Left forelimb (tissue), 1 donor: ENCODE measurements at places on chromosomes 4 and X.

GRCh38 chrX:327660-328126, 9.1 kb upstream of the GTPBP6 start:
- no peak for DNase-seq

DNA sequence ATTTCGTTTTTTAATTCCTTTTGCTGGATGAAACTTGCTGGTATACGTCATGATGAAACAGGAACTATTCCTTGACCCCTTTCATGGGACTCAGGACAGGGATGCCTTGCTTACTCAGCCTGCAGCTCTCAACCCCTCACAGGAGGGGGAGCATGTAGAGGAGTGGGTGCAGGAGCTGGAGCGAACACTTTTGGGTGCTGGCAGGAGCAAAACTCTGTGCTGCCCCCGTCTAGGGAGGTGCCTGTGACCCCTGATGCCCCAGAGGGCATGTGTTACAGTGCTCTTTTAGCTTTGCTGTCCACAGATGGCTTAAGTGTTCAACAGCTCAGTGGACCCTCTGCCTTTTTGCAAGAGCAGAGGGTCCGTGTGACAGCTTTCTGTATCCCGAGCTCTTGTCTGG, 56.8 kb upstream of the TEX13C start:
- no peak for DNase-seq

- no peak for DNase-seq
These were observed 398.5 kb downstream of the GPM6A start for GRCh38 chr4:175413561-175413960.

GRCh38 chrX:1196436-1196835, 16.0 kb downstream of the CRLF2 start:
- no peak for DNase-seq

DNA sequence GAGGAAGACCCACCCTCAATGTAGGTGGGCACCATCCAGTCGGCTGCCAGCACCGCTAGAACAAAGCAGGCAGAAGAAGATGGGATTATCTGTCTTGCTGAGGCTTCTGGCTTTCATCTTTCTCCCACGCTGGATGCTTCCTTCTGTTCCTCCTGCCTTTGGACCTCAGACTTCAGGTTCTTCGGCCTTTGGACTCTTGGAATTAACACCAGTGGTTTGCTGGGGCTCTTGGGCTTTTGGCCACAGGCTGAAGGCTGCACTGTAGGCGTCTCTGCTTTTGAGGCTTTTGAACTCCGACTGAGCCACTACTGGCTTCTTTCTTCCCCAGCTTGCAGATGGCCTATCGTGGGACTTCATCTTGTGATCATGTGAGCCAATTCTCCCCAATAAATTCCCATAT, 55.1 kb downstream of the PDLIM5 start:
- no peak for DNase-seq

DNA sequence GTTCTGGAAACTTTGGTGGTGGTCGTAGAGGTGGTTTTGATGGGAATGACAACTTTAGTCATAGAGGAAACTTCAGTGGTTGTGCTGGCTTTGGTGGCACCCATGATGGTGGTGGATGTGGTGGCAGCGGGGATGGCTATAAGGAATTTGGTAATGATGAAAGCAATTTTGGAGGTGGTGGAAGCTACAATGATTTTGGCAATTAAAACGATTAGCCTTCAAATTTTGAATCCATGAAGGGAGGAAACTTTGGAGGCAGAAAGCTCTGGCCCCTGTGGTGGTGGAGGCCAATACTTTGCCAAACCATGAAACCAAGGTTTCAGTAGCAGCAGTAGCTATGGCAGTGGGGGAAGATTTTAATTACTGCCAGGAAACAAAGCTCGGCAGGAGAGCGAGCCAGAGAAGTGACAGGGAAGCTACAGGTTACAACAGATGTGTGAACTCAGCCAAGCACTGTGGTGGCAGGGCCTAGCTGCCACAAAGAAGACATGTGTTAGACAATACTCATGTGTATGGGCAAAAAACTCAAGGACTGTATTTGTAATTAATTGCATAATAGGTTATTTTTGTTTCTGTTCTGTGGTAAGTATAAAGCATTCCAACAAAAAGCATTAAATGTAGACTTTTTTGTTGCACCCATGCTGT, 23.2 kb upstream of the SOD3 start:
- no peak for DNase-seq

DNA sequence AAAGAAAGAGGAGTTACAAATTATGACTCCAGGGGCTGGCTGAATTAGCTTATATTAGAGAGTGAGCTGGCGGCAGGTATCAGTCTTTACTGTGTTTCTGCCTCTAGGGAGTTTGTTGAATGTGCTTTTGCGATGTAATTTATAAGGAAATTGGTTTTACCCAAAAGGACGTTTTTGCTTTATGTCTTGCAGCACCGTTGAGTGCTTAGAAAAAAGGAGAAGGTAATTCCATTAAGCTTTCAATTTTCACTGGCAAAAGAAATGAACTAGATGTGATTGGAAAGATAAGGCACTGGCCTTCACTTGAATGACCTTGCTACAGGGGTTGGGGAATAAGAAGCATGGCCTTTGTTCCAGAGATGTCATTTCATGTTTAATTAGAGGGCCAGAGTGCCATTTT, 74.9 kb upstream of the CBR4 start:
- no peak for DNase-seq

DNA sequence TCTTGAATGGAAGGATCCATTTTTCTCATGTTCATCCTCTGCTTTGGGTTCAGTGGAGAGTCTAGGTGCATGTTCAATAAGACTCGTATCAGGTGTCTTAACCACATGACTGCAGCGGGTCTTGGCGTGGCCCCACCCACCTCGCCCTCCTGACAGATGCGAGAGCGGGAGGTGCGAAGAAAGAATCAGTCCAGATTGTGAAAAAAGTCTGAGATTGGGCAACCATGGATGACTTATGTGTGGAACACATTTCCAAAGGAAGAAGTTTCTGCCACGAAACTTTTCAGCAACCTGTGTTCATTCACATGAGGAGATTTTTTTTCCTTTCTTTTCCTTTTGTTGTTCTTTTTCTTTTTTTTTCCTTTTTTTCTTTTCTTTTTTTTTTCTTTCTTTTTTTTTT, 66.8 kb downstream of the NSD2 start:
- no peak for DNase-seq

GRCh38 chr4:110108422-110108821, 90.0 kb downstream of the ELOVL6 start:
- no peak for DNase-seq

DNA sequence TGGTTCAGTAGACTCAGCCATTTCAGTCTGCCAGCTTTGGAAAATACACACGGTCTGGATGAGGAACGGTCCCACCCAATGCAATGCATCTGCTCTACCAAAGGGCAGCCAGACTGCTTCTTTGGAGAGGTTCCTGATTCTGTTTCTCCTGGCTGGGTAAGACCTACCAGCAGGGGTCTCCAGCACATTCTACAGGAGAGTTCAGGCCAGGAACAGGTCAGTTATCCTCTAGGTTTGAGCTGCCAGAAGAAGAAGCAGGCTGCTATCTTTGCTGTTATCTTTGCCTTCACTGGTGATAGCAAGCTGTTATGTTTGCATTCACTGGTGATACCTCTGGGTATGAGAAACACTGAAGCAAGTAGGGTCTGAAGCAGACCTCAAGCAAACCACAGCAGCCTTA, 45.5 kb upstream of the PBDC1 start:
- no peak for DNase-seq

DNA sequence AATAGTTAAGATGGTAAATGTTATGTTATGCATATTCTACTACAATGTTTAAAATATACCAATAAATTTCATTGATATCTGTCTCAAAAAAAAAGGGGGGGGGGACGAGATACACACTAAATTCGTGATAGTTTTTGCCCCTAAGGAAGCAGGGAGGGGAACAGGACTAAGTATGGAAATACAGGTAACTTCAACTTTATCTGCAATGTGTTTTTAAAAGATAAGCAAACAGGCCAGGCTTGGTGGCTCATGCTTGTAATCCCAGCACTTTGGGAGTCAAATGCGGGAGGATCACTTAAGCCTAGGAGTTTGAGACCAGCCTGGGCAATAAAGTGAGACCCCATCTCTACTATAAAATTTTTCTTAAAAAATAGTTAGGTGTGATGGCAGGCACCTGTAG, 13.4 kb upstream of the CLOCK start:
- DNase-seq: no peak

DNA sequence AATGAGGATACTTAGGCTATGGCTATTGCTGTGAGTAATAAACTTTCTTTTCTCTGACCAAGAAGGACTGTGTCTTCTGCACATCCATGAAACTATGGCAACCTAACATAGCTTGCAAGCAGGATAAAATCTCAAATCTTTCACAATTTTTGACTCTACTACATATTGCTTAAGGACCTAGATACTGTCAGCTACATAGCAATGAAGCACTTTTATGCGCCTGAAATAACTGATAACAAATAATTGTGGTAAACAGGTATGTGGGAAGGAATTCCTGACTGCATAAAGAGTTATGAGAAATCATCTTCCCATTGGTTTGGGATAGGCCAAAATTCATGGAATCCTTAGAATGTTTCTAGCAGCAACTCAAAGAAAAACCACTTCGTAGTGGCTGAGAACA, 41.2 kb upstream of the PDGFC start:
- no peak for DNase-seq

DNA sequence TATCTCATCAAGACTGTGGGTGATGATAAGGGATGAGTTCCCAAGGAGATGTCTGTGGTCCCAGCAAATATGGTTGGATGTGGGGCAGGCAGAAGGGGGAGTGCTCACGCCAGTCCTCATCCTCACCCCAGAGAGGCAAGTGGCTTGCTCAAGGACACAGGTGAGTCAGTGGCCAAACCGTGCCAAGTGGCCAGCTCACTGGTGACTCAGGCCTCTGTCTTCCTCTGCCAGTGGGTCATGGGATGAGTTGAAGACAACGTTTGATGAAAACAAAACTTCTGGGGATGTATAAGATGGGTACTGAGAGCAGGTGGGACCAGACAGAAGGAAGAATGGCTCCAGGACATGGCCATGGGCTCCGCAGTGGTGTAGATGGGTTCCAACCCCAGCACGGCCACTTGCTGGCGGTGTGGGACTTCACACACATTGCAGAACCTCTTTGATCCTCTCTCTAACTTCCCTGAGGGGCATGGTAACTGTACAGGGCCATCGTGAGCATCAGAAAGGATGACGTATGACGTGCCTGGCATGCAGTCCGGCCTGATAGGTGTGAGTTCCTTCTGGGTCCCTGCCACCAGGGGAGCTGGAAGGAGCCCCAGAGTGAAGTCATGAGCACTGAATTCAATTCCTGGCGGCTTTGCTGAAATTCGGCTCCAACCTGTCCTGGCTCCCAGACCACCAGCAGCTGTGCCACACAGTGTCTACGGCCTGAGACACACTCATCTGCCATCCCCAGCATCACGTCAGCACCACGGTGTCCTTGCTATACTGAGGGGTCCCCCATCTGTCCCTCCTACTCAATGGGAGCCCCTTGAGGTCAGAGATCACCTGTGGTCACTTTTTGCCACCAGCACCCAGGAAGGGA, 41.3 kb upstream of the GPR78 start:
- DNase-seq: no peak

DNA sequence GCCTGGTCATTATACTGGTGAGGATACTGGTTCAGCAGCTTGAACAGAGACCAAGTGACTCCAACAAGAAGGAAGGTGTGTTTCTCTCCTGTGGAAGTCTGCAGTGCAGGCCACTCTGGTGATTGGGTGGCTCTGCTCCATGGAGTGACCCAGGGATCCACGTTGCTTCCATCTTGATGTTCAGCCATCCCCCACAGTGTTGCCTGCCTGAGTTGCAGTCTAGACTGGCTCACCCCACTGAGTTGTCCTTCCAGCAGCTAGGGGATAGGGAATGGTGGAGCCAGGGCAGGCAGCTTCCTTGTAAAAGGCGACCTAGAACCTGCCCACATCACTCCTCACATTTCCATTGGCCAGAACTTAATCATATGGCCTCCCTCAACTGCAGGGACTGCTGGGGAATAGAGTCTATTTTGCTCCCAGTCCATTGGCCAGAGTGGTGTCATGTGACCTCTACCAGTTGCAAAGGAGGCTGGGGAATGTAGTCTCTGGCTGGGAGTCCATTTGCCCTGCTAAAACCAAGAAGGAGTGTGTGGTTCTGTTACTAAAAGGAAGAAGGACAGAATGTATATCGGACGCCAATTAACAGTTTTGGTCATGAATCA, 8.0 kb downstream of the MAN2B2 start:
- no peak for DNase-seq

DNA sequence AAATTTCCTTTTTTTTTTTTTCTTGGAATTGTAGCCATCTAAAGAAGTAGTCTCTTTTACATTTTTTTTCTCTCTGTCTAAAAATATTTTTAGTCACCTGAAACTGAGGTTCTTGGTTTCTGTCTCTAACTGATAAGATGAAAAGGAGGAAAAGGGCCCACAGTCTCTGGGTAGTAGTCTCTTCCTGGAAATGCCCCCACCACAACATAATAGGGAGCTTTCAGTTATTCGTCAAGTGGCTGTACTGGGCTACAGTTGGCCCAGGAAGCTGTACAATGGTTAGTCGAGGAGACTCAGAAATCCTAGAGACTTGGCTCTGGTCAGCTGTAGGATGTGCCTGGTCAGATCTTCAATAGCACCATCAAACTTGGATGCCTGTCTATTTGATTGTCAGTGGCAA, 163.4 kb downstream of the ACTRT1 start:
- DNase-seq: no peak

- DNase-seq: no peak
These were observed 237.5 kb upstream of the ANXA10 start for GRCh38 chr4:167854881-167855280.

DNA sequence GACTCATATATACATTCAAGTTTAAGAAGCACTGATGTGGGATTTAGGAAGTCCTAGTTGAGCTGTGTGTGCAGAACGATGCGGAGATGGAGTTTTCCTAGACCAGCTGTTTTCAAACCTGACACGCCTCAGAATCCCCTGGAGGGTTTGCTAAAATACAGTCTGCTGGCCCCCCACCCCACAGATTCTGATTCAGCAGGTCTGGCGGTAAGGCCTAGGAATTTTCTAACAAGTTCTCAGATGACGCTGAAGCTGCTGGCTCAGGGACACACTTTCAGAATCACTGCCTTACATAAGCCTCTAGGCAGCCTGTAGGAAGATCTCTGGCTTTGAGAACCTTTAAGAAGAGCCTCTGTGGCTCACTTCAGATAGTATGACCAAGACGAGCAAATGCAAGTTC, 73.1 kb downstream of the PHEX start:
- DNase-seq: peak; percentile 67

DNA sequence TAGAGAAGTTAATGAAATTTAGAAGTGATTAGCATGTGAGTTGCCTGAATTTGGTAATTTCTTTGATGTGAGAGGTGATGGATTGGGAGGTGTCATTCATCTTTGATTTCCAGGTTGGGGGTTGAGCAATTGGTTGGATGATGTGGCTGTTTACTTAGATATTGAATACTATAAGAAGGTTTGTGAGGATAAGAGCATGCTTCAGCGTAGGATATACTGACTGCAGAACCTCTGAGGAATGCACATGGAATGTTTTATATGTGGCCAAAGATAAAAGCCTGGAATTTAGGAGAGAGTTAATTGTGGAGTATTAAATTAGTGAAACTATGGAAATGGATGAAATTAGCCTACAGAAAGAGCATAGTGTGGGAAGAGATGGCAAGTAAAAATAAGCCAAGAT, 165.4 kb upstream of the MAD2L1 start:
- DNase-seq: no peak

- peak; percentile 73 for DNase-seq
These were observed 1.6 kb upstream of the WWC2 start for GRCh38 chr4:183097231-183098018.
